OCI-LY7 (cell line): ENCODE measurements at places on chromosomes 6 and 20. TPM values are rescaled to one million over a fixed set of nuclear protein-coding genes. Genes with fewer than 3 reads are reported as not detected.

GRCh38 chr20:24503352-24503931 is 34.0 kb downstream of the SYNDIG1 start:
- no peak for DNase-seq

GRCh38 chr6:167827583-167828324 is 1.0 kb downstream of the AFDN start:
- DNase-seq, result peak; percentile 51

DNA sequence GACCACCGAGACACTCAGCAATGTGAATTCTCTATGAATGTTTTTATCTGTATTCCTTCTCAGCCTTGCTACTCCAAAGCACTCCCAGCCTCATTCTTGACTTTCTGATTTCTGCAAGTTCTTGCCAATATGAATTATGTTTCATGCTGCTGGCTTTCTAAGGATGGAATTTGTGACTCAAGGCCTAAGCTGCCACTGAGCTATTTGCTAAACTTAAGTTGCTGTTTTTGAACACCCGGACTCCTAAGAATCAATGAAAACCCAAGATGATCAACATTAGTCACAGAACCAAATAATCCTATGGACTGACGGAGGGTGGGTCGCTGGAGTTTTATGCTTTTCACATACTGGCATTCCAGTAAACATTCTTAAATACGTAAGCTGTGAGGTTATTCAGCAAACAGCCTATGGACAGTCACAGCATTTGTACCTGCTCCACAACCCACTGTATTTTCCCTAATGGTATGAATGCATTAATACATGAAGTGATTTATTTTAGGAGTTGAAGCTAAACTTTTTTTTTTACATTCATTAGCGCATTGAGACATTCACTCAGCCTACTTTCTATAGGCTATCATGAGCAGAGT is 8.2 kb upstream of the PXDC1 start:
- no peak for DNase-seq

- no peak for DNase-seq
These were observed 392.1 kb upstream of the HSF2 start for GRCh38 chr6:122007339-122007738.

GRCh38 chr20:53027089-53027488 is 54.9 kb downstream of the TSHZ2 start:
- DNase-seq, result no peak

GRCh38 chr6:36128073-36128472 is 2.2 kb upstream of the MAPK13 start:
- DNase-seq, result no peak

DNA sequence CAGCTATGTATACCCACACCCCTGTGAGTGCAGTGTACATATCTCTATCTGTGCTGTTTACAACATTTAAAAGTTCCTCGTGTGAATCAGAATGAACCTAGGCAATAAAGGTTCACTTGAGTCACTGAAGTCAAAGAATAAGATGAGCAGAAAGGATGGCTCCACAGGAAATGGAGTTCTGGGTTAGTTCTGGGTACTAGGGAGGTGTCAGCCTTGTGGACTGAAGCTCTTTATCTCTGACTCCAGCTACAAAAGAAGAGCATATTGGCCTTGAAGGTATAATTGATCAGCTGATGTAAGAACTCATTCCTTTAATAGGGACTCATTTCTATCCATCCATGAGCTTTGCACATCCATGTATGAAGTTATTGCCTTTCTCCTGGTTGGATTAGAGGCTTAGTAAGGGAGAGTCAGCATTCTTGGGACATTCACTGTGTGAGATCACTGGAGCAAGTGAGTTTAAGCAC is 73.9 kb upstream of the BACH2 start:
- no peak for DNase-seq

DNA sequence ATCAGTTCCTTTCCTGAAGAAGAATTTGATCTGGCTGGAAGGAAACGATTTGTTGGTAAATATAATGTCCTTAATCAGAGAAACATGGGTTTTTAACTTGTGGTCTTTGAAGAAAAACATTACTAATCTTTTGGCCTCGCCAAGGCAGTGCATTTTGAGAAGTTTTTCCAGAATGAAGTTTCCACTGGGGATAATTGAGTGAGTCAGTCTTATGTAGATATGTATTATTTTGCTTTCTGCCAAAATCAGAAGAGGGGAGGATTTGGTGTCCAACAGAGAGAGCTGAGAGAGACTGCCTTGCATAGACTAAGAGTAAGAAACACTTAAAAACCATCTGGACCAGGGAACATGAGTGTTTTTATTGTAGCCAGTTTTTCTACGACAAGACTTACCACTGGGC is 79.9 kb downstream of the FNDC1 start:
- DNase-seq, result no peak

GRCh38 chr20:58755766-58756449 is 63.3 kb downstream of the NPEPL1 start:
- DNase-seq, result no peak

DNA sequence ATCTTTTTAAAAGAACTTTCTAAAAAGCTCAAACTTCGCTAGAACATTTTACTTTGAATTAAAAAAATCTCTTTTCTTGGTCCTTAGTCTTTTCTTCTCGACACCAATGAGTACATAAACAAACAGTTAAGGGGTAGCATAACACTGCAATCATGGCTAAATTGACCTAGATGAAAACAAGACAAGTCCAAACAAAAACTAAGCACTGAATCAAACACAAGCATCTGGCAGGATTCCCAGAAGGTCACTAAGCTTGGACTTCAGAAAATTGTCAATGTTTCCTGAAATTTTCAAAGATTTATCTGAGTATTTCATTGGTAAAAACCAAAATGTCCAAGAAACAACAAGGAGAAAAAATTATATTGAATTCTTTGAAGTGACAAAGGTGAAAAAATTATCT is 5.0 kb downstream of the COL21A1 start:
- no peak for DNase-seq

- DNase-seq, result no peak
These were observed 231.7 kb downstream of the TAF4 start for GRCh38 chr20:61833807-61834610.

- no peak for DNase-seq
These were observed 106.6 kb upstream of the ADTRP start for GRCh38 chr6:11885159-11885558.

DNA sequence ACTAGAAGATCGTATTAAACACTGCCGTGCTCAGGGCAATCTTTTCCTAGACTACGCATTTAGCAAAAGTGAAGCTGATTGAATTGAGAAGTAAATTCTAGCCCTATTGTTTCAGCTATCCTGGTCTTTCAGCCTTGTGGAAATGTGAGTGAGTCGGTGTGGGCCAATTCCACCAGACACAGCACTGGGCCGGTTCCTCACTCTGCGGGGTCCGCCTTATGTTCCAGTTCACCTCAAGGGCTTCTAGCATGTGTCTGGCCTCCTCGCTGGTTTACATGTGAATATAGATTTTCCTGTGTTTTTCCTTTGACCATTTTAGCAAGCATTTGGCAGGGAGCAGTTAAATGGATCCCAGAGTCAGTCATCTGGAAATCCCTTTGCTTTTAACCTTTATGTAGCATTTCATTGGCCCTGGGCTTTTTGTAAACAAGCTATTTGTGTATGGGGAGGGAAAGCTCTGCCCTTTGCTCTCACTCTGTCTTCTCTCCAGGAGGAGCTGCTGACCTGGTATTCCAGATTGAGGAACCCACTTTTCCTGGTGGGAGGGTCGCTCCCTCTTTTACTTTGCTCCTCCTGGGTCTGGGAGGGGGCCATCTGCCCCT is 12.4 kb upstream of the GTSF1L start:
- no peak for DNase-seq

- DNase-seq, result no peak
These were observed 168.4 kb upstream of the CDYL start for GRCh38 chr6:4607793-4608192.

GRCh38 chr20:47868236-47868635 is 83.0 kb upstream of the SULF2 start:
- no peak for DNase-seq

DNA sequence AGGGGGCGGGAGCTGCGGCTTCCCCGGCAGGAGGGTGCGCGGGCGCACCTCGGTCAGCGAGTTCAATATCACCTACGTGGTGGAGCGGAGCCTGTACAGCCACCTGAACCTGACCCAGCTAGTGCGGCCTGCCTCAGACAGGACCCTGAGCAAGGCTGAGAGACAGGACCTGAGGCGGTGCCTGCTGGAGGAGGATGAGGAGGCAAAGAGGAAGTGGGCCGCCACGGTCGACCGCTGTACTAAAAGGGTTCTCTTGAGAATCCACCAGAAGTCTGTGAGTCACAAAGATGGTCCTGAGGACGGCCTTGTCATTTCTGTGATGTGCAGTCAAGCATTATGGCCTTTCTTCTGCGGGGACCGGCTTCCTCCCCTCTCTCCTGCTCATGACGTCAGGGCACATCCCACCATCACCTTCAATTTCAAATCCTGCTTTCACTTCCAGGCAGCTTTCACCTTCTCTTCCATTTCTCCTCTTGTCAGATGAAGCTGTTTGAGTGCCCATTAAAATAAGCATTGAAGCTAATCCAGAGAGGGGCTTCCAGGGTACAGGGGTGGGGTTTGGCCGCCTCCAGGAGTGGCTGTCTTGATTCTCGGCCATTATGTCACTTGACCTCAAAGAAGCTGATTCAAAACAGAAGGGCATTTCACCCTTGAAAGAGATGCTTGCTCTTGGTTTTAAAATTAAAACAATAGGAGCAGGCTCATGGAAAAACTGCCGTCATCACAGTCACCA is 177.6 kb downstream of the SASH1 start:
- DNase-seq, result peak; percentile 85

DNA sequence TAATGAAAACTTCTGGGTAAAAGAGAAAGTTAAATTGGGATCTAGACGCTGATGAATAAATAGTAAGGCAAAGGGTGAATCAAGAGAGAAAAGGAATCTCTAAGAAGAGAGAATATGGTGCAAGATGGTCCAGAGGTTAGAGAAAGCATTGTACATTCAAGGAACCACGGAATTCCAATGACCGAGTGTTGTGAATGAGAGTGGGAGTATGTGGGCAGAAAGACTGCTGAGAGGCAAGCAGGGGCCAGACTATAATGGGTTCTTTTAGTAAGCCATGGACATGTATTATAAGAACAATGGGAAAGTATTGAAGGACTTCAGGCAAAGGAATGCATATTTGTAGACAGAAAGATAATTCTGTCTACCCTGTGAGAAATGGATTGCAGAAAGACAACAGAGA is 45.2 kb downstream of the SPTLC3 start:
- no peak for DNase-seq

Gene ENPP4
- total RNA-seq, result 8.8 and 9.2 TPM in 2 replicates

Gene CFB
- 1.2 and 2.4 TPM in 2 replicates for total RNA-seq

Gene LRP11
- 1.2 and 1.5 TPM in 2 replicates for total RNA-seq
